ENCODE measurements at places on chromosomes 4 and X. TPM values are rescaled to one million over a fixed set of nuclear protein-coding genes. Genes with fewer than 3 reads are reported as not detected.

The CT45A2 gene
- total RNA-seq, result not detected

- no peak for DNase-seq
Observed at GRCh38 chrX:13283512-13283911, 36.3 kb downstream of the ATXN3L start.

DNA sequence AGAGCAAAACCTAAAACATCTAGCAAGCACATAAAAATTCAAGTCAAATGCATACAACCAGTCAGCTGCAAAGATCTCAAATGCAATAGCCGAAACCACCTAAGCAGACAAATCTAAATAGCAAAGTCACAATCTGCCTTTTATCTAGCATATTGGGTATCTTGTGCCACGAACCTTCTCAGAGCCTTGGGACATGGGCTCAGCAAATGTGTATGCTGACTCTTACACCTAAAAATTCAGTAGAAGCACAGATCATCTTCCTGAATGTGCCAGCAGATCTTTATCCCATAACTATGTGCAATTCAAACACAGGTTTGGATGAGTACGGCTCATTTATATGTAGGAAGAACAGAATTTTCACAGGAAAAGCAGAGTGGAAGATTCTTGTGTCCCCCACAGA is 492.1 kb downstream of the INPP4B start:
- no peak for DNase-seq

GRCh38 chrX:17370191-17370590 is 4.8 kb upstream of the NHS start:
- no peak for DNase-seq

- no peak for DNase-seq
Observed at GRCh38 chr4:128589384-128589965, 220.0 kb upstream of the JADE1 start.

Measured in adrenal gland (tissue), 19 donors.